NCI-H1436 treated with DMSO at 0.1 percent for 48 hours (cell line): ENCODE measurements at places on chromosomes 1 and 21.

GRCh38 chr1:25341746-25342145, 3.6 kb downstream of the TMEM50A start:
- no peak for DNase-seq

DNA sequence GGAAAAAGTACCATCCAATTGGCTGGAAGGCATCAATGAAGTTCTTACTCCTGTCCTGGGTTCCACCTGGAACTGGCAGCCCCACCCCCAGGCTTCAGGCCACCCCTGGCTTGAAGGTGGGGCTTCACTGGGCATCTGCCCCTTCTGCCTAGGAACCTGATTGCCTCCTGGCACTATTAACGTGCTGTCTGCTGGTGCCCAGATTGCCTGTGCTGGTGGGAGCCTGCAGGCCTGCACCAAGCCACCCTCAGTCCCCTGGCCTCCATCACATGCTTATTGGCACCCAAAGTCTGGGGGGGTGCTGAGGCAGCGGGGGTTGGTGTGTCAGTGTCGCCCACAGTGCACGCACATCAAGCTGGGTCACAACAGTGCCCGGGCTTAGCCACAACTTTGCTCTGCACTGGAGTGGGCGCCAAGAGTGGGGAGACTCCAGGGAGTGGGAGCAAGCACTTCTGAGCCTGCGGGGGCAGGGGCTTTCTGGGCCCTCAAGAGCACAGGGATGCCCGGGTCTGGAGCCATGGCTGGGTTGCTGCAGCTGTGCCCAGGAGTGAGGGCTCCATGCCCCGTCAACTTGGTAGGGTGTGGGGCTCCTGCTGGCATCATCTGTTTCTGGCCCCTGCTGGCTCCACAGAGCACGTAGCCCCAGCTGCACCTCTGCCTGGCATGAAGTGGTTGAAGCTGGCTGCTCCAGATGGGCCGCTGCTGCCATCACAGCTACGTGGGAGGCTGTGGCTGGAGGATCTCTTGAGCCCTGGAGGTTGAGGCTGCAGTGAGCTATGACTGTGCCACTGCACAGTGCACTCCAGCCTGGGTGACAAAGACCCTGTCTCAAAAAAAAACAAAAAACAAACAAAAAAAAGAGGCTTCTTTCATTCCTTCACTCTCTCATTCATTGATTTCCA, 4.1 kb upstream of the LSM10 start:
- no peak for DNase-seq

- no peak for DNase-seq
These were observed 11.3 kb downstream of the PANK4 start for GRCh38 chr1:2514863-2515762.

DNA sequence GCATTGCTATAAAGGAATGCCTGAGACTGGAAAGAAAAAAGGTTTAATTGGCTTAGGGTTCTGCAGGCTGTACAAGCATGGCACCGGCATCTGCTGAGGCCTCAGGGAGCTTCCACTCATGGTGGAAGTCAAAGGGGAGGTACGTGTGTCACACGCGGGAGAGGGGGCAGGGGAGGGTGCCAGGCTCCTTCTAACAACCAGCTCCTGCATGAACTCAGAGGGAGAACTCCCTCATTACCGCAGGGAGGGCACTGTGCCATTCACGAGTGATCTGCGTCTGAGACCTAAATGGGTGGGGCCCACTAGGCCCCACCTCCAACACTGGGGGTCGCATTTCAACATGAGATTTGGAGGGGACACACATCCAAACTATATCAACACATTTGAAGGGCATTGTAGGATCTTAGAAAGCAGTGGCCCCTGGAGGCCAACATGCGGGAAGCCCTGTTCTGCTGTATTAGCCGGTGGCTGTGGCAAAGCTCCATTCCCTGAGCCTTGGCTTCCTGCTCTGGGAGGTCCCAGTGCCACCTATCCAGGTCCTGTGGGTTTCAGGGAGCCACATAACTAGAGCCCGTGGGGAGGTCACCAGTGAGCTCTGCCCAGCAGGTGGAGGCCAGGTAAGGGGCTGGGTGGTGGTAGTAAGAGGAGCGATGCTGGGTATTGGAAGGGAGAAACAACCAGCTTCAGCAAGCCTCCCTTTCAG, 10.0 kb downstream of the WNT3A start:
- no peak for DNase-seq

DNA sequence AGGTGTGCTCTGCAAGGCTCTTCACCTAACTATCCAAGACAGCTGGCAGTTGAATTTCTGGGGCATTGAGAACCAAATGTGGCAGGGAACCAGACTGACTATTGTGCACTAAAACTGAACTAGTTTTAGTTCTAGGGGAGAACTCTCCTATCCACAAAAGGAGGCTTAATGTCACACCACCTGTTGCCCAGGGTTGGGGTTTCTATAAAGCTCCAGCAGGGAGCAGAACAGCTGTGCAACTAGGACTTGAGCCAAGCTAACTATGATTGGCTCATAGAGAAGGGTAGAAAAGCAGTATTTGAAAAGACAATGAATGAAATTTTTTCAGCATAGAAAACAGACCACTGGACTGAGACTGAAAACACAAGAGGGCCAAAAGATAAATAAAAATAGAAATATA, 53.3 kb upstream of the FGGY start:
- DNase-seq: no peak

- DNase-seq: no peak
These were observed 8.6 kb upstream of the PPFIA4 start for GRCh38 chr1:203017692-203018091.

GRCh38 chr1:204282761-204283221, 69.0 kb upstream of the GOLT1A start:
- no peak for DNase-seq

DNA sequence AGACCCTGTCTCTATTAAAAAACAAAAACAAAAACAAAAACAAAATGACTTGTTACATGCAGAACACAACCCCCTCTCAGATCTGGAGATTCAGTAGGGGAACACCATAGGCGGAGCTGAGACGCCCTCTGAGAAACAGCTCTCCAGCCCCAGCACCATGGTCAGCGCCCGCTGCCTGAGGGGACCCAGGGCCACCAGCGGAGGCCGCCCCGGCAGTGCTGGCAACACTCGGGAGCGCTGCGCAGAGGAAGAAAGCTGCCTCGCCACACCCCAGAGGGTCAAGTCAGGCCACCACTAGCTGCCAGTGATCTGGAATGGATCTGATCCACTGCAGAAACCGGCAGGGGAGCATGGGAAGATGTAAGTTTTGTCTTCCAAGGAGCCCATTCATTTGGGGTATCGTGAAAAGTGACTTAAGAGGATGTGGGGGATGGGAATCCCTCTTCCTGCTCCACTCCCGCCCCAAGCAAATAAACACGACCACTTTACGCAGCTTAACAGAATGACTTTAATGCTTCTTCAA, 3.1 kb downstream of the ACTA1 start:
- no peak for DNase-seq

DNA sequence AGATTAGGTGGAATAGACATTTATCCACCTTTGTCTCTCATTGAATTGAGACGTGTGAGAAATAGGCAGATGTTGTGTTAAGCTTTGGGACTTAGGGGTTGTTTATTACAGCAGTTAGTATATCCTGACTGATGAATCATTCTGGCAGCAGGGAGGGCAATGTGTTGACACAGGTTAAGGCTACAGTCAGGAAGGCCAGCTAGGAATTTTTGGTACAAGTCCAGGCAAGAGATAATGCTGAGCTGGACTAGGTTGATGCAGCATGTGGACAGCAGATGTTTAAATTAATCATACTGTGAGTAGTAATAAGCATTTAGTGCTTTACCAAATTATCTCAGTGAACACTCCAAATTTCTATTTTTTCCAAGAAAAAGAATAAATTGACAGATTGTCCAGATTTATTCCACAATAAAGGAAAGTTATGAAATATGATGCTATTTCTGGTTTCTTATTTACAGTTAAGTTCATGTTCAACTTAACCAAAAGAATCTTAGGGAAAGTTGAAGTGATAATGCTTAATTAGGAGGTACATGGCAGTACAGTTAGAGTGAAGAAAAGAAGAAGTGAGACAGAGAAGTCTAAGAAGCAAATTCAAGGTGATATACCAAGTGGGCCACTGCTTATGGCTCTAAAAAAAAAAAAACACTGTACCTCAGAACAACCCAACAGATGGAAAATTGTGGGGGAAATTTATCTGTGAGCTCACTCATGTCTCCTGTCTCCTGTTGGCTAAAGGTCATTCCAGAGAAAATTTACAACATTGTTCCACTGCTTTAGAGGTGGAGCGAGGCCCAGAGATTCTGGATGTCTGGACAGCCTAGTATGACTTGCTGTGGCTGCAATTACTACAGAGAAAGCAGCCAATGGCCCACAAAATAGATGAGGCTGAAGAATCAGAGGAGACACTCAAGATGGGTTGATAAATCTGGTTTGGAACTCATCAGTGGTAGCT, 102.7 kb upstream of the C21orf91 start:
- DNase-seq: no peak
